CD8-positive, alpha-beta T cell (primary cell): ENCODE measurements at places on chromosomes 11 and 22. TPM values are rescaled to one million over a fixed set of nuclear protein-coding genes. Genes with fewer than 3 reads are reported as not detected.

The JAML gene
- total RNA-seq = 38.4 TPM

The GGTLC3 gene
- not detected for total RNA-seq

The BTBD10 gene
- total RNA-seq = 19.2 TPM

The NELL1 gene
- not detected for total RNA-seq

The XNDC1N gene
- 11.7 TPM for total RNA-seq

The CELSR1 gene
- total RNA-seq = 0.92 TPM

The SESN3 gene
- total RNA-seq = 31.5 TPM

The BEST1 gene
- total RNA-seq = 0.08 TPM

The CBLIF gene
- not detected for total RNA-seq

The KCTD14 gene
- total RNA-seq = not detected

The GLYATL1 gene
- total RNA-seq = not detected

The RASD2 gene
- 20.2 TPM for total RNA-seq

The PISD gene
- 41.2 TPM for total RNA-seq

The SYTL2 gene
- total RNA-seq = 43.6 TPM

The PGA4 gene
- total RNA-seq = not detected

The RASSF10 gene
- total RNA-seq = not detected

The C11orf52 gene
- total RNA-seq = not detected

The FGF3 gene
- not detected for total RNA-seq

The MIOX gene
- total RNA-seq = not detected

The PTPMT1 gene
- 24.4 TPM for total RNA-seq

The B4GALNT4 gene
- total RNA-seq = 0.44 TPM

The POU2AF3 gene
- not detected for total RNA-seq

The NFAM1 gene
- not detected for total RNA-seq

The GALNT18 gene
- not detected for total RNA-seq

The GUCY1A2 gene
- total RNA-seq = not detected

The UQCR10 gene
- 24.5 TPM for total RNA-seq

The TMEM151A gene
- total RNA-seq = 0.31 TPM

The CCDC87 gene
- total RNA-seq = 0.65 TPM

The IL17REL gene
- not detected for total RNA-seq

The CLCF1 gene
- total RNA-seq = 7.1 TPM

The RAG1 gene
- total RNA-seq = 0.08 TPM

The PRG3 gene
- not detected for total RNA-seq
